Ovary (tissue), 10 donors: ENCODE measurements at places on chromosomes 5 and 9. TPM values are rescaled to one million over a fixed set of nuclear protein-coding genes. Genes with fewer than 3 reads are reported as not detected.

DNA sequence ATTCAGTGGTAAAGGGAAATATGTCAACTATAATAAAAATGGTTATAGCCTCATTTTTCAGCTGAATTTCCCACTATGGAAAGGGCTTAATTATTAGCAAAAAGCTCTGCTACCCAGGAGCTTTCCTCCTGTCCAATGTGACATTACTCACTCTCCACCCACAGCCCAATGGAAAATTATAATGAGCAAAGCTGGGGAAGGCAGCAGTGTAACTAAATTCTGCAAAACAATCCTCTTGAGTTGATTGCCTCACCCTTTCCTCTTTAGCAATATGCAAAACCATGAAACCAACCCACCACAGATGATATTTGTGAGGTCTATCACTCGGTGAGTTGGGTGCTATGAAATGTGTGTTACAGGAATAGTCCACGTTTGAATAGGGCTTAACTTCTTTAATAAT is 14.0 kb upstream of the PLPPR1 start:
- no peak overlapping the region for H3K4me3 ChIP-seq
- H3K27ac ChIP-seq: no peak overlapping the region
- DNase-seq: no peak
- no peaks in the 10 kb centered on the region for H3K27me3 ChIP-seq
- H3K4me1 ChIP-seq: no peaks in the 10 kb centered on the region
- no peaks in the 10 kb centered on the region for H3K36me3 ChIP-seq

GRCh38 chr5:90865180-90865579 is 306.6 kb downstream of the ADGRV1 start:
- H3K27ac ChIP-seq: no peak overlapping the region
- DNase-seq: no peak
- H3K36me3 ChIP-seq: no peaks in the 10 kb centered on the region
- no peak overlapping the region for H3K4me3 ChIP-seq

- no peaks in the 10 kb centered on the region for H3K36me3 ChIP-seq
- peak overlapping the region; percentile 60 for H3K27ac ChIP-seq
- no peaks in the 10 kb centered on the region for H3K27me3 ChIP-seq
- DNase-seq: peak; percentile 43
- H3K4me1 ChIP-seq: peaks cover 9% of the 10 kb centered on the region
- peak overlapping the region; percentile 96 for H3K4me3 ChIP-seq
Observed at GRCh38 chr5:154191467-154192261, 1.1 kb downstream of the GALNT10 start.

CNTLN gene
- total RNA-seq: 13.1 TPM

PRDM9 gene
- total RNA-seq: not detected

DNA sequence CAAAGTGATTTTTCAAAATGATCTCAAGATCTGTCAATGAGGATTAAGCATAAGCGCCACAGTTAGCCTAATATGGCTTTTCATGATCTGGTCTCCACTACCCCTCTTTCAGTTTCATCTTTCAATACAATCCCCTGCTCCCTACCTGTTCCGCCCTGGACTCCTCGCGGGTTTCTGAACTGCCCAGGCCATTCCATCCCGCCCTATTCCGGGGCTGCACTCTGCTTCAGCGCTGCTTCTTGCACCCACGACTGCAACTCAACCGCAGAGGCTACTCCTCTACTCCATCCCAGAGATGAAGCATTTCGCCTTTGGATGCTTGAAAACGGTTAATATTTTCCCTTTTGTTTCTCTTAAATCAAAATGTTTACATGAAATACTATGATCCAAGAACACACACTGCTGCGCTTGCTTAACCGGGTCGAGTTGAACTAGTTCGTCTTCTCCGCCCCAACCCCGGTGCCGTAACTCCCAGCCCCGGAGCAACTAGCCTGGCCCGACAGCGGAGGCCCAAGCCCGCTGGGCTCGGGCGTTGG is 716 bp upstream of the OTULIN start:
- H3K36me3 ChIP-seq: no peaks in the 10 kb centered on the region
- peaks cover 4% of the 10 kb centered on the region for H3K4me1 ChIP-seq
- H3K27ac ChIP-seq: peak overlapping the region; percentile 88
- no peaks in the 10 kb centered on the region for H3K27me3 ChIP-seq

FGF1 gene
- 0.36 TPM for total RNA-seq

DNA sequence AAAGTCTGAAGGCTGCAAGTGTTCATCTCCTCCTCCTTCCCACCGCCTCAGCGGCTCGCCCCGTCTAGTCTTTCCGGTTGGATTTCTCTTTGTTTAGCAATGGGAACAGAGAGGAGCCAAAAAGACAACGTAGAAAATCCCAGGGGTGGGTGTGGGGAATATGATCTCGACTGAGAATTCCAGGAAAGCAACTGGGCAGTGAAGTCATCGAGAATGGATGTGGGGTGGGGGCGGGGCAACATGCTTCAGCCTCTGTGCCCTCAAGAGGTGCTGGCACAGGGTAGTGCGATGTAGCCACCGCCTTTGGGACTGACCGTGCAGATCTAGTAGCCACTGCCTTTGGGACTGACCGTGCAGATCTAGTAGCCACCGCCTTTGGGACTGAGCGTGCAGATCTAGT is 12.9 kb downstream of the MSX2 start:
- no peak for DNase-seq
- no peak overlapping the region for H3K27ac ChIP-seq
- H3K36me3 ChIP-seq: no peaks in the 10 kb centered on the region

- no peaks in the 10 kb centered on the region for H3K36me3 ChIP-seq
- H3K4me1 ChIP-seq: no peaks in the 10 kb centered on the region
- no peak overlapping the region for H3K4me3 ChIP-seq
- H3K27ac ChIP-seq: no peak overlapping the region
Observed at GRCh38 chr5:173653822-173654523, 37.5 kb upstream of the BOD1 start.

DNA sequence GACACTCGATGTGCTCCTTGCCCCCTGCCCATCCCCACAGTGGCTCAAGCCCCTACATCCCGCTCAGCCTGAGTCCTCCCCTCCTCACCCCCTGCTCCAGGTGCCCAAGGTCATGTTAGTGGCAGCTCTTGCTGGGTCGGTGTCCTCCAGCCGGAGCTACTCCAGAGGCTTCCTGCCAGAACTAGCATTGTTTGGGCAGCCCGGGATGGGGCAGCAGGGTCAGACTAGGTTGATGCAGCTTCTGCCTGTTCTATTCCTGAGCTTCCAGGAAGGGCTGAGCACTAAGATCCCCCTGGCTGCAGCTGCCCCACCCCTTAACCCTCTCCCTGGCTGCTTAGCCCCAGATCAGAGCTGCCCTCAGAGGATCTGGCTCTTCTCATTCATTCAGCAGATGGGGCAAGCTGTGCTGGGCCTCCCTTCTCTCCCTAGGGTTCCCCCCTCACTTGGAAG is 671 bp downstream of the RGS14 start:
- H3K4me1 ChIP-seq: peaks cover 2% of the 10 kb centered on the region
- no peaks in the 10 kb centered on the region for H3K27me3 ChIP-seq
- no peak overlapping the region for H3K27ac ChIP-seq

SPATA6L gene
- 1.8 TPM for total RNA-seq

DNA sequence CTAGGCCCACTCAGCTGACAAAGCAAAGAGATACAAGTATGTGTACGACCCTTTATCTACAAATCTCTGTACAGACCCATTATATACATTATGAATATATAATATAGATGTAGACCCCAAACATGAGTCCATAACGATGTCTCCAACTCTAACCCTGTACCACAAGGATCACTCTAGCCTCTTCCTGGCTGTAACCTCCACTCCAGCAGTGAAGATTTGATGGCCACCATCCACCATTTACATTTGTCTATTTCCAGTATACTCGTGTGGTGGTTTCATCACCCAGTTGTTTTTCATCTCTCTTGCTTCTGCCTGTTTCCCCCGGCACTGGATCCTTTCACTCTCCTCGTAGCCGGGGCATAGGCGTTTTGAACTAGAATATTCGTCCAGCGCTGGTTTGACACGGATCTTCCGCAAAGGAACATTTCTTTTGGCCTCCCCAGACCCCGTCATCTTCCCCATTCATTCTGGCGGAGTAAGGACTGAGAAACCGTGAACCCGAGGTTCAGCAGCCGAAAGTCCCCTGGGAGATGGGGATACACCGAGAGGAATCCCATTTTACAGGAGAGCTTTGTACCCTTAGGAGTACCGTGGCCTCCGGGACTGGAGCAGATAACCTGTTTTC is 828 bp upstream of the TRIO start:
- no peaks in the 10 kb centered on the region for H3K36me3 ChIP-seq
- peaks cover 9% of the 10 kb centered on the region for H3K4me1 ChIP-seq
- peak overlapping the region; percentile 75 for H3K4me3 ChIP-seq
- DNase-seq: no peak

DNA sequence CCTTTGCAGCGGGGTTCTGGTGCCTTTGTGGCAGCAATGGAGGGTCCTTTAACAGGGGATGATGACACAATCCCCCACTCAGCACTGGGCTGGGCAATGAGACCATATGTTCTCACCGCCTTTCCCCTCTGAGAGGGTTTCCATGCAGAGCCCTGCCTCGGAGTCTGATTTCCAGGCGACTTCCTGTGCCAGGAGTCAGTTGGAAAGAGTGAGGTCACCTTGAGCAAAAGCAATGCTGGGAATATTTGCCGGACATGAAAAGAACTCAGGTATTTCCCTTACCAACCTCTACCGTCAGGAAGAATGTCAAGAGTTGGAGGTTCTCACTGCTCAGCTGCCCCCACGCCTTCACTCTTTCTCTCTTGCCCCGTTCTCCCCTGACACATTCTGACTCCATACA is 284.2 kb upstream of the IRX1 start:
- no peaks in the 10 kb centered on the region for H3K4me1 ChIP-seq
- H3K27me3 ChIP-seq: no peaks in the 10 kb centered on the region
- H3K27ac ChIP-seq: no peak overlapping the region
- H3K4me3 ChIP-seq: no peak overlapping the region
- no peak for DNase-seq

- peak within 1 kb of the TSS; percentile 79 for H3K27ac ChIP-seq
- no peaks in the 10 kb centered on the region for H3K36me3 ChIP-seq
- H3K4me3 ChIP-seq: peak within 1 kb of the TSS; percentile 80
- DNase-seq: peak; percentile 68
Observed at GRCh38 chr9:70043689-70044489, at the start of gene MAMDC2. Gene MAMDC2 (plus strand): TSS chr9:70043848. CDS start chr9:70044198, 350 bp downstream.

GRCh38 chr9:82334286-82334685 is 345.7 kb downstream of the SPATA31D1 start:
- H3K27ac ChIP-seq: no peak overlapping the region
- no peak for DNase-seq
- no peak overlapping the region for H3K4me3 ChIP-seq
- H3K27me3 ChIP-seq: no peaks in the 10 kb centered on the region
- H3K36me3 ChIP-seq: no peaks in the 10 kb centered on the region

- no peak overlapping the region for H3K27ac ChIP-seq
- H3K36me3 ChIP-seq: no peaks in the 10 kb centered on the region
- no peaks in the 10 kb centered on the region for H3K4me1 ChIP-seq
- no peak for DNase-seq
- H3K27me3 ChIP-seq: no peaks in the 10 kb centered on the region
- H3K4me3 ChIP-seq: no peak overlapping the region
Observed at GRCh38 chr5:119367502-119368237, 11.9 kb downstream of the TNFAIP8 start.

- DNase-seq: no peak
- no peaks in the 10 kb centered on the region for H3K27me3 ChIP-seq
- H3K4me3 ChIP-seq: no peak overlapping the region
- H3K27ac ChIP-seq: no peak overlapping the region
- H3K36me3 ChIP-seq: no peaks in the 10 kb centered on the region
- H3K4me1 ChIP-seq: no peaks in the 10 kb centered on the region
Observed at GRCh38 chr5:109908366-109908765, 218.6 kb downstream of the MAN2A1 start.

MEIKIN gene
- not detected for total RNA-seq
